Gastroesophageal sphincter (tissue), 4 donors: ENCODE measurements at places on chromosomes 13 and 19. TPM values are rescaled to one million over a fixed set of nuclear protein-coding genes. Genes with fewer than 3 reads are reported as not detected.

IGLON5 gene
- not detected for total RNA-seq

PTPRH gene
- 4.0 TPM for total RNA-seq

GRCh38 chr19:7705387-7706187 lies 3.7 kb upstream of the FCER2 start:
- no peak for ATAC-seq

DNA sequence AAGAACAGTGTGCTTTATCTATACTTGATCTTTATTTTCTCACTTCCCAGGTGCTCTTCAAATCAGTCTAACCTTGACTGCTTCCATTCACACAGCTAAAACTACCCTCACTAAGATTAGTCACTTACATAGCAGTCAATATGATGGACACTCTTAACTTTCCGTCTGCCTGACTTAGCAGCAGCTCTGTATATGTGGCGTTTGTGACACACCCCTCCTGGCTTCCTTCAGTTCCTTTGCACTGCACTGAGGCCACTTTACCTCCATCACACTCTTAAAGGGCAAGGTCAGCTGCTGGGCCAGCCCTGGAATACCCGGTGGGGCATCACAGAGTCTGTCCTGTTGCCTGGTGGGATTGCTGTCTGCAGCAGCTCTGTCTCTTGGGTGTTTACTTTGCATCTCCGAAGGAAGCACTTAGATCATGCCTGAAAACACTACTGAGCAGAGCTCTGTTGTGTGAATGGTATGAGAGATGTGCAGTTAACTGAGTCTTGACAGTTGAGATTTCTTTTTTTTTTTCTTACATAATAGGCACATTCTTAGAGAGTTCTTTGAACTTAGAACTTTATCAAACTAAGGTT lies 35.6 kb upstream of the IL17D start:
- no peak for ATAC-seq

DNA sequence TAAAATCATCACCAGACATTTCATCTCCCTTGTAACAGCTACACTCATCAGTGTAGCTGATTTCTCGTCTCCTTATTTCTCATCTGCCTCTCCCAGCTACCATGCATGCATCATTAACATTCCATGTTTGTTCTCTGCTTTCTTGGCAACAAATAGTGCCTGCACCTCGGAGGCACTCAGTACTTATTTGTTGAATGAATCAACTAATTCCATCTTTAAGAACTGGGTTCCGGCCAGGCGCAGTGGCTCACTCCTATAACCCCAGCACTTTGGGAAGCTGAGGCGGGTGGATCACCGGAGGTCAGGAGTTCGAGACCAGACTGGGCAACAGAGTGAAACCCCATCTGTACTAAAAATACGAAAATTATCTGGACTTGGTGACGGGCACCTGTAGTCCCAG lies 63.9 kb upstream of the GTF3A start:
- ATAC-seq = no peak

DNA sequence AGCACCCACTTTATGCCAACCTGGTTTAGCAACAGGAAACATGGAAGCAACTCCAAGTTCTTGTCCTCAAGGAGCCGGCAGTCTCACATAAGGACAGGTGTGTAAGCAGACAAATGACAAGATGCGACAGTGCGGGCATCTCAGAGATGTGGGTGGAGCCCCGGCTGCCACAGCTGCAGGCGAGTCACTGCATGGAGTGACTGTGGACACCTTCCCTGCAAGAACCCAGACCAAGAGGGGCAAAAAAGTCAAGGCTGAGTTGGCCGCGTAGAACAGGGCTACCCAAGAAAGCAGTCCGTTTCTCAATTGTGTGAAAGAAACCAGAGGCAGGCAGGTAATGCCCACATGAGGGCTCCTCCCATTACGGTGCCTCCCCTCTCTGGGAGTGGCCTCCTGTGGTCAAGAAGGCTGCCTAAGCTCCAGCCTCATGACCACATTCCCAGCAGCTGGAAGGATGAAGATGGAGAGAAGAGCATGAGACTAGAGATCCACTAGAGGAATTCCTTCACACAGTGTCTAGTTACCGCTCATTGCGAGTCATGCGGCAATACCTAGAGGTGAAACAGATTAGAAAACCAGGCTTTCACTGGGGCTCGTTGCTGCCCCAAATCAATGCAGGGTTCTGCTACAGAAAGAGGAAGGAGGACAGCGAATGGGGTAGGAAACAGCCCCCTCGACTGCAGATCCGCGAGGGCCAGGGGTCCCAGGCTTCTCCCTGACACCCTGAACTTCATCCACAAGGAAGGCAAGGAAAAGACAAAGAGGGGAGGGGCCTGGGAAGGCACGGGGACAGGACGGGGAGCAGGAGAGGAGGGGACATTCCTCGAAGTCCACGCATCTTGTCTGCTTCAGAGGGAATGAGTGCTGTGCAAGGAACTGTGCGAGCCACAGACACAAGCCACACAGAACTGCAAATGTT lies 80.2 kb downstream of the SPACA7 start:
- ATAC-seq = no peak

DNA sequence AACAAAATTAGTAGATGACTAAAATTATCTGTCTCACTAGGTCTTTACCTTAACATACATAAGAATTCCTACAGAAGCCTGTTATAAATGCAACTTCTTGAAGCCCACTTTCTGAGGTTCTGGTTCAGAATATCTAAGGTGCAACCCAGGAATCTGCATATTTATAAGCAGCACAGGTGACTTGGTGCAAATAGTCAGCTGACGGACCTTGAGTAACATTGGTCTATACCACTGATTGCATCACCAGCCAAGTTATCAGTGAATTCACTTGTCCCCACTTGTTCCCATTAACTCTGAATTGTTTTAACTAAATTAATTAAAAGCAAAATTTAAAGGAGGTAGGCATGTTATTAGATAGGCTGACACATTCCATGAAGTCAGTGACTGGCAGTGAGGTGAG lies 109.9 kb downstream of the FRY start:
- no peak for ATAC-seq

GRCh38 chr13:96940961-96941360 lies 53.3 kb downstream of the OXGR1 start:
- ATAC-seq = no peak

GRCh38 chr19:51830274-51830673 lies 35.3 kb downstream of the FPR3 start:
- peak; percentile 31 for ATAC-seq

GRCh38 chr13:93862259-93862658 lies 617.2 kb downstream of the DCT start:
- ATAC-seq = no peak
